T47D (cell line): ENCODE measurements at places on chromosomes 7 and 10.

DNA sequence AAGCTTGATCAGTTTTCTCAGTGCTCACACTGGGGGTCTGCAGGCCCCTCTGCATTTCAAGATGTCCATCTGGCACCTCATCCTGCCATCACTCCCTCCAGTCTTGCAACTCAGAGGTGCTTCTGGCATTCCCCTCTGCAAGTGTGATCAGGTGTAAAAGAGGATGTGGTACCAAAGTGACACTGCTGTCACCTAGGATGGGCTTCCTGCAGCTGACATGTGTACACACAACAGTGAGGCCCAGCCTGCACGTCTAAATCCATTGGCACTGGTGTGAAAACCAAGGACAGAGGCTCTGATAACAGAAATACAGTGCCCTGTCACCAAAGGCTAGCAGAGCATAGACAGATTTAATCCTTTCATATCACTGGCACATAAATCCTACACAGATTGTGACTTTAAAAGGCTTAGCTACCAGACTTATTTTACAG lies 162.5 kb upstream of the CELF2 start:
- DNase-seq, result no peak

DNA sequence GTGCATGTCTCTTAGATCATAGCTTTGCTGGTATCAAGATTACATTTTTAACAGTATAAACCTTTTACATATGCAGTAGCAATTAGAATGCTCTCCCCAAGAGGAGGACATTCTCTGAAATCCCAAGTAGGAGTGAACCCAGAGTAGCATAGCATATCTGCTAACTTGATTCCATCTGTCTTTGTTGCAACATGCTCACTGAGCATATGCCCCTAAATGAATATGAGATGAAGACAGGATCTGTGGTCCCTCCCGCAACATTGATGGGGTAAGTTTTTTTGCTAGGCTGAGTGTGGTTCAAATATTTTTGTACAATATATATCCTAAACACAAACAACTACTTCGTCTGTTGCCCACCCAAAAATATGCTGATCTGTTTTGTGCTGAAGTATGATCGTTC lies 534.2 kb upstream of the C7orf33 start:
- no peak for DNase-seq

- DNase-seq, result no peak
Observed at GRCh38 chr7:26167303-26167934, 15.4 kb downstream of the NFE2L3 start.

DNA sequence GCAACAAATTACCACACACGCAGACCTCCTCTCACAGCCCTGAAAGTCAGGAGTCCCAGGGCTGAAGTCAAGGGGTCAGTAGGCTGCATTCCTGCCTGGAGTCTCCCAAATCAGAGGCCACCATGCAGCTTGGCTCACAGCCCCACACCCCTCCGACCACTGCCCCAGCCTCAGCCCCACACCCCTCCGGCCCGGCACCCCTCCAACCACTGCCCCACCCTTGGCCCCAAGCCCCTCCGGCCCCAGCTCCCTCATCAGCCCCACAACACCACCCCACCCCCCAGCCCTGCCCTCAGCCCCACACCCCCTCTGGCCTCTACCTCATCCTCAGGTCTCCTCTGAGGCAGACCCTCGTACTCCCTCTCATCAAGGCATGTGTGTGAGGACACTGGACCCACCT lies 85.7 kb downstream of the DIP2C start:
- no peak for DNase-seq
